NCI-H460 (cell line): ENCODE measurements at places on chromosomes 3 and 15. TPM values are rescaled to one million over a fixed set of nuclear protein-coding genes. Genes with fewer than 3 reads are reported as not detected.

TRIP4 gene
- total RNA-seq = 6.3 and 8.6 TPM in 2 replicates

DNA sequence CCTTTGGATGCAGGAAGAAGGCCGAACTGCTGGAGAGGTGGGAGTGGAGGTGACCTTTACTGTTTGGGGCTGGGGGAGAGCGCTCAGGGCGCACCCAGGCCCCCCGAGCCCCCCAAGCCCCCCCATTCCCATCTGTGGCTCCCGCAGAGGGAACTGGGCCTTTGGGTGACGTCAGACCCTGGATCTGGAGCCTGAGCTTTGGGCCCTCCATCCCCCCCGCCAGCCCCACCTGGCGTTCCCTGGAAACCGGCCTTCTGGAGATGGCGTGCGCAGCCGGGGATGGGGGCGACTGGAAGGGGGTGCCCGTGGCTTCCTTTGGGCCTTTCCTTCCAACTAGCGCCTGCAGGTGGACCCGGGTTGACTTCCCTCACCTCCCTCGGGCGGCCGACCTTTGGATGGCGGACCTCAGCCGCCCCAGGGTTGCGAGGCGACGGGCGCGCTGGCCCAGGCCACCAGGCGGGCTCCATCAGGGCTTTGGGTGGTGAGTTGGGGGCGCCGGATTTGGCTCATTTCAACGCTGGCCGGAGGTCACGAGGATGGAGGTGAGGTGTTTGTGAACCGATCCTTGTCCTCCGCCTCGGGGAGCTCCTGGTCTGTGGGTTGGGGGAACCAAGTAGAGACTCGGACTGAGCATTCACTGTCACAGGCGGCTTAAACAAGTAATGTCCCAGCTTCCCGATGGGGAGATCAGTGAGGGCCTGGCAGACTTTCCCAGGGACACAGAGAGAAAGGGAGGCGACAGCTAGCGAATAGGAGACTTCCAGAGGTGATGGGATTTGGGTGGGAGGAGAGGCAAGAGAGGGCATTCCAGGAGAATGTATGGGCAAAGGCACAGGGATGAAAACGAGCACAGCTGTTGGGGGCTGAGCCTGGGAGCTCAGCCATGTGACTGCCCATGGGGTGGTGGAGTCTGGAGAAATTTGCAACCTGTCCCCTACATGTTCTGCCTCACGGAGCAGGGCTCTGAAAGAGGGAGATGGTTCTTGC is 709 bp downstream of the SCAMP5 start:
- DNase-seq = no peak

DNA sequence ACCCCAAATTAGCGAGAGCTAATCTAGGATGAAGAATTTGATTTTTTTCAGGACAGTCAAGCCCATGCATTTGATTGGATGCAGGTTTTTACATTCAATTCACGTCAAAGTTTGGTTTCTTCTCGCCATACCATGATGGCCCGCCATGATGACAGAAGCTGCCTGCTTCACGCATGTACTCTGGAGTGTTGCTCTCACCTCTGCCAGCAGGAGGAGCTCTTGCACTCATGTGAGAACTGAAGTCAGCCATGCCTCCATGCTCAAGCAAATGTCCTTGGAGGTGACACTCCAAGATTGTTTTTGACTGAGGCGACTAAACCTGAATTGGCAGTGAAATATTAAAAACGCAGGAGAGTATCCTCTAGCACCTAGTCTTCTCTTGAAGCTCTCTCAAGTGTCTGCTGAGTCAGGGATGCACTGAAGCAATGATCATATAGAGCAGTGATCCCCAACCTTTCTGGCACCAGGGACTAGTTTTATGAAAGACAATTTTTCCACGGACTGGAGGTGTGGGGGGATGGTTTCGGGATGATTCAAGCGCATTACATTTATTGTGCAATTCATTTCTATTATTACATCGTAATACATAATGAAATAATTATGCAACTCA is 120.9 kb downstream of the SAMMSON start:
- peak; percentile 66 for DNase-seq

- DNase-seq = no peak
Measured at GRCh38 chr3:20141316-20141715, 44.7 kb downstream of the SGO1 start.

GRCh38 chr15:89101302-89102193 is 13.3 kb downstream of the ABHD2 start:
- peak; percentile 57 for DNase-seq

MKRN2 gene
- total RNA-seq = 25.1 and 27.0 TPM in 2 replicates

DNAJA4 gene
- total RNA-seq = 0.12 TPM in 1 of 2 replicates, not detected in the other

GOLGA8S gene
- total RNA-seq = not detected in 2 replicates

DNA sequence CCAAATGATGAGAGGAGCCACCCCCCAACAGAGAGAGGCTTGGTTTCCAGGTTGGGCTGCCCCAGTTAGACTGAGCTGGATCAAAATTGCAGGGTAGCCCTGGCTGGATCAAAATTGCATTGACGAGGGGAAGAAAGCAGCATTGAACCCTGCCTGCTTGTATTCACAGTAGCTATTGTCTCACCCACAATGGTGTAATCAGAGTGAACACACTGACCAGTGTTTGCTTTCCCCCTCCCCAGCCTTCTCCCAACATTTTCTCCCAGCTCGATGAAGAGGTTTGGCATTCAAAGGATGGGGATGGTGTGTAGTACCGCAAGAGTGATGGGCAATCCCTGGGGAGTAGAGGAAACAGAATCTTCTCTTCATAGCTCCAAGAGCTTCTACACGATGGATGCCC is 223.8 kb downstream of the ADAMTS9 start:
- DNase-seq = no peak

SPESP1 gene
- total RNA-seq = not detected in 2 replicates

DNA sequence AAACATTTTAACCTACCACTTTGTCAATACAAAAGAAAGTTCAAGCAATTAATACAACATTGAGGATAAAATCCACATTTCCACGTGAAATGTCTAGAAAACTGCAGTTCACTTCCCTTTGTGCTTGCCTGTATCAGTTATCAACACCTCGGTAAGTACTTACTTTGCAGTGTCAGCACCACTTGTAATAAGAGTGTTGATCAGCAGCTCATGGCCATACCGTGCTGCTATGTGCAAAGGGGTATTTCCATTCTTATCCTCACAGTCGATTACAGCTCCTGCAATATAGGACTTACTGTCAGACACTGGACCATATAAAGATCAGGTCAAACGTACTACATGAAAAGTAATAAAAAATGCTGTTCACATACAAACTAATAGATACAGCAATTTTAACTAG is 84.4 kb downstream of the ANKRD28 start:
- DNase-seq = no peak

DNA sequence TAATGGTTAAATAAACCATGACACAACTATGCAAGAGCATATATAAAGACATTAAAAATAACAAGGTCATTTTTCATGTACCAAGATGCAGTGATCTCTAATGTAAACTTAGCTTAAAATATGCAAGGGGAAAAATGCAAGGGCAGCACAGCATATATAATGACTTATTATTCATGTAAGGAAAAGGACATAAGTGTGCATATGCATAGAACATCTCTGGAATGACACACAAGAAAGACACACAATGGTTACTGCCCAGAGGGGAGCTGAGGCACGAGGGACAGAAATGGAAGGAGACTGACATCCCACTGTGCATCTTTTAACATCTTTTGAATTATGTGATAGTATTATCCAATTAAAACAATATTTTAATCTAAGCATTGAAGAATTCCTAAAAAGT is 79.0 kb downstream of the FHIT start:
- no peak for DNase-seq

ANKUB1 gene
- total RNA-seq = not detected in 2 replicates

DNA sequence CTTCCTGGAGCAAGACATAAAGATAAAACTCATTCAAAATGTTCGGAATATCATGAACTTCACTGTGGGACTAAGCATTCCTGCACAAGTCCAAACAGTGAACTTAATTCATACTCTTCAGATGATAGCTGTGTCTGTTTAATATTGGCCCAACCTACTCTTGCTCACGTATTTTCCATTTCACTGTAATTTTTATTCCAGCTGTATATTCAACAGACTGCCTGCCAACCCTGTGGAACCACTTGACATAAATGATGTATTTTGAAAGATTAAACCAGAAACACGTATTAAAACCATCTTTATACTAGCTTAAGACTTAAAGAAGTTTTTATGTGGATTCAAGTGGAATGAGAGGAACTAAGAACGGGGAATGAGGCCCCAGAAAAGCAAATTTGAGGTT is 172.5 kb downstream of the TMEM108 start:
- DNase-seq = no peak

DNA sequence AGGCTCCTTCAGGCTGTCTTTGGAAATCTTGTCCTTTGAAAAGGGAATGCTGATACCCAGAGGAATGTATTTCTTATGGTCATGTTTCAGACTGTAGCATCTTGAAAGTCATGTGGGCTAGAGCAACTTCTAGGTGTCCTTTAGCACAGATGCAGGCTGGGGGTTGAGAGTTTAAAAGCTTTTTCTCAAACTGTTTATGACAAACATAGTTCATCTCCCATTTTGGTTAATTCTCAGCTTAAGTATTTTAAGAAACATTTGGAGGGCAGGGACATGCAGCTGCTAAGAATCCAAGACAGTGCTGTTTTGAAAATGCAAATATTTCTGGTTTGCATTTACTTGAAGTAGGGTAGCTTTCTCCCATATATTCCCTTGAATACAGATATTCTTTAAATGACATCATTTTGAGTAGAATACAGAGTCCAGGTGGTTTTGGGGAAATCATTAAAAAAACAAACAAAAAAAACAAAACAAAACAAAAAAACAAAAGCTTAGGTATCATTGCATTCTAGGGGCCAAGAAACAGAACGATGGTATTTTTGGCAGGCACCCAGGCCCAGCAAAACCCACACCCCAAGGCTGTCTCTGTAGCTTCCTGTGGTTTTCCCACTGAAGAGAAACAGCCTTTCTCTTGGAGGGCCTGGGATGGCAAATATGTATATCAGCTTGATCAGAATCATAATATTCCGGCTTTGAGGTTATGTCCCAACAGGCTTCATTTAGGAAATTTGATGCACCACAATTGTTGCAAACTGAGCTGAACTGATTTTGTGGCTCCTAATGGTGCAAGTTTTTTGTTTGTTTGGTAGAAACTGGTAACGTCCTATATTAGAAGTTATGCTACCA is 120.0 kb downstream of the ATG7 start:
- no peak for DNase-seq

GRCh38 chr3:156776871-156777270 is 49.3 kb upstream of the LEKR1 start:
- DNase-seq = no peak

SST gene
- total RNA-seq = not detected in 2 replicates

CCDC33 gene
- total RNA-seq = 0.12 TPM in 1 of 2 replicates, not detected in the other

DNA sequence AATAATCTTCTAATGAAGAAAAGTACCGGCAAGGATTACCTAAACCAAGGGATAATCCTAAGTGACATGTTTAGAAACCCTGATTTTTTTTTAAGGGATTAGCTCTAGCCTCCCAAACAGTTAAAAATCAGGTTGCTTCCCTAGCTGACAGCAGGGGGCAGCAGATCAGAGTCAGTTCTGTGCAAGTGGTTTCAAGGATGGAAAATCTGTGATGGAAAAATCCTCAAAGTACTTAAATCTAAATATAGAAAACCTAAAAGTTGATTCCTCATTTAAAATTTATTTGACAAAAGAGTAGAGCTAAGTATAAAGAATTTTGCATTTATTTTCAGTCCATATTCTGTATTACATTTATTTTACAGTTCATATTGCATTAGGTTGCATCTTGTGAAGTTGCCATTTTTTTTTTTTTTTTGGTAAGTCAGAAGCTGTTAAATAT is 107.6 kb downstream of the PEX5L start:
- peak; percentile 25 for DNase-seq

DNA sequence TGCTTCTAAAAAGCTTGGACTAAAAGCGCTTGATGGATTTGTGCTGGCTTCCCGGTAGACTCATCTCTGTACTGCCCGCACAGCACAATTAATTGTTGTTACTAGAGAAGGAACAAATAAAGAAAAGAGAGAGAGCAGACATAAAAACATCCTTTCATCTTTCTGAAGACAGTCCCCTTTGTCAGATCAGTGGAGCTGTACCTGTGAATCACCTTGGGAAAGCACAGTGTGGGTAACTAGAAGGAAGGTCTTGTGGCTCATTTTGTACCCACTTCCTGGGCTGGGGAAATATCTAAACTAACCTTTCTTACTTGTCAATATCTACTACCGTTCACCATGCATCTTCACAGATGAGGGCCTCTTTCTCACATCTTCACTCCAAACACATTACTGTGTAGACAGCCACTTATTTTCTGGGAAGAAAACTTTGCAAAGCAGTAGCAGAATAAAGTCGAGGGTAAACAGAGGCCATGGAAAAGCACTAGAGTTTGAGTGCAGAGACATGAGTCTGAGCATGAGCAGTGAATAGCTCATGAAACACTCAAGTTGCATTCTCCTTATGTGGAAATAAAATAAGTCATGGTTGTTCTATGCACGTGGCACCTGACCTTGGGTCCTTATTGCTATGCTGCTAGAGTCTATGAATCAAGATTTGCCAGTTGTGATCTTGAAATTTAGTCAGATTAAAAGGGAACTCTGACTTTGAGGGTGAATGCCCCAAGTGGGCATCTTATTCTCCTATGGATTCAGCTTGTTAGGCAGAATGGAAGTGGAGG is 169.3 kb downstream of the LPP start:
- no peak for DNase-seq

GRCh38 chr3:128547368-128547987 is 54.5 kb upstream of the GATA2 start:
- no peak for DNase-seq

DNA sequence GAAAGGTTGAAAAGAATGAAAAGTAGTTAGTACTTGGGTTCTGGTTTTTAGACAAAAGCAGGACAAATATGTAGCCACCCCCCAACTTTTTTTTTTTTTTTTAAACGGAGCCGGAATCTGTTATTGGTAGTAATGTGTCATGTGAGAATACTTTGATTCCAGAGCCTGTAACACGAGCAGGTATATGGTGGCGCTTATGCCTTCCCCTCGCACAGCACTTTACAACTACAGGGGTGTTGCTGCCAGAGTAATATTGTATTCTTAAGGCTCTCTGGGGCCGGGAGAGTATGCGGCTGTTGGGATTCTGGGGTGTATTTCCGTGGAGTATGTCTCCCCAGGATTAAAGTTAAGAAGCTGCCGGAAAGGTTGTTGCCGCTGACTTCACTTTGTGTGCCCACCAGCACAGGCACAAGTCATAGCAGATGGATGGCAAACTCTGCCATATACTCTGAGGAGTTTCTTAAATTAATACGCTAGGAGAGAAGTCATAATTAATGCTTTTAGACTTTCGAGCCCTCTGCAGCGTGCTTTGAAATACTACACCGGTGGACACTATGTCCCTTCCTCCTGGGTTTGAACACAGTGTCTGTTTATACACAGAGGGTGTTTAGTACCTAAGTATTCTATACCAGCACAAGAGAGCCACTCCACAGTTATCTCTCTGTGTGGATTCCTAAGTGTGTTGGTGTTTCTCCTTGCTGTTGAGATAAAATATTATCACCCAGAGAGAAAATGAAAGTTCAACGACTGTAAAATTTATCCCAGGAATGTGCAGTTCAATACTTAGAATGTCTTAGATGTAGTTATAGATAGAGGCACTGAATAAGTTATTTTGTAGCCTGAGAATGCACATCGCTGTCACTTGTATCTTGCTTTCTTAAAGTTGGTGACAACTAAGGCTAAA is 1.4 kb downstream of the MBNL1 start:
- no peak for DNase-seq

ARPP21 gene
- total RNA-seq = 0.12 TPM in 1 of 2 replicates, not detected in the other
